ENCODE measurements at places on chromosomes 7 and 10. TPM values are rescaled to one million over a fixed set of nuclear protein-coding genes. Genes with fewer than 3 reads are reported as not detected.
A peak's percentile ranks its signal among the peaks of the same experiment; 100 is the strongest.

The PRSS58 gene
- total RNA-seq = not detected

DNA sequence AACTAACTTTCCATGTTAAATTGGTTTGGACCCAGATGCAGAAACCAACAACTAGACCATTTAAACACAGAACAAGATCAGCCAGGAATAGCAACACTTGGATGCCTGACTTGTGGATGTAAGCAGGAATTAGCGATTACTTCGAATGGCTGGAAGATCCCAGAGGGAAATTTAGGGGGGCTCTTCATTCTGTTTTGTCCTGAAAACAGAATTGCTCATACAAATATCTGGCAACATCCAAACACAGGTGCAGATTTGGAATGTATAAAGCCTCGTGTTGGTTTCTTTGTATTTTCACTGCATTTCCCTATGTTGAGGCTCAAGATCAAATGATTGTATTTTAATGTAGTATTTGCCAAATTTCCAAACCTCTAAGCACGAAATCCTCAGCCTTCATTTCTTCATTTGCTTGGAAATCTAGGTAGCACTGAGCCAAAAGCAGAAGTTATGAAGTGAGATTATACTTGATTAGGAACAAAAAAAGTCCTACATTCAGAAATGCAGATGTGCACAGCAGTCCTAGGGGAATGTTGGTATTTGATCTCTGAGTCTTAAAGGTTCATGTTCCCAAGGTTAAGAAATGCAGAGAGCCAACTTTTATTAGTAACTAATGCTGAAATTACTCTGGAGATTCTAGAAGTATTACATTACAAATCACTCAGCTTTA, 248.7 kb upstream of the TCF7L2 start:
- no peak for DNase-seq

- no peak for DNase-seq
Observed at GRCh38 chr7:1706381-1706720, 36.3 kb downstream of the ELFN1 start.

The ZPBP gene
- not detected for total RNA-seq

GRCh38 chr7:87021285-87021684, 38.2 kb downstream of the ELAPOR2 start:
- no peak for DNase-seq

The ZNF777 gene
- total RNA-seq = 14.8 TPM

The OIT3 gene
- not detected for total RNA-seq

- peak; percentile 60 for DNase-seq
Observed at GRCh38 chr10:46255801-46256747, 30.7 kb upstream of the ANTXRL start.

DNA sequence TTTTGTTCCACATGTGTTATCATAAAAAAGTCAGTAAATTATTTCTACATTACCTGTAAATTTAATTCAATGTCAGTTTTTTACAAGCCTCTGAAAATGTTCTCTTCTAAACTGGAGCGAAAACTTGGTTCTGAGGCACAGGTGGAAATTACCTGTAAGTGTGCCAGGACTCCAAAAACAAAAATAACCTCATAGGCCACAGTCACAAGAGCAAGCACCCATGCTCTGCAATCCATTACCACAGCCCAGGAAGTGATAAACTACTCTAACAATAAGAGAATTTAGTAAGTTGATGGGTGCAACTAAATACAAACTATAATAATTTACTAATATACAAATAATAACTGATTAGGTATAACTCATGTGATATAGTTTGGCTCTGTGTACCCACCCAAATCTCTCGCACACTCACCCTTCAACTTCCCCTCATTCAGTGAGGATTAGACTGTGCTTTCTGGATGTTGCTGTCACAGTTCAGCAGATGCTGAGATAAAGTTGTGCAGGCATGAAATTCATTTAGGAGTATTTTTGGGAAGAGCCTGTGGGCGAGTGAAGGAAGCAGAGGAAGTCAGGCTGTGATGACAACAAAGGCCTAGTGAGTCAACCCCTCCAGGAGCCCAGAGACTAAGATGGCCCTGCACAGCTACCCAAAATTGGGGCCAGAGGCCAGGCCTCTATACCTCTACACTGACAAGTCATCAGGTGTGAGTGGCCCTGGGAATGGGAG, 16.3 kb upstream of the GIMAP6 start:
- no peak for DNase-seq

- no peak for DNase-seq
Observed at GRCh38 chr7:121916211-121916610, 43.2 kb downstream of the PTPRZ1 start.

The ANKRD1 gene
- total RNA-seq = not detected

The MEST gene
- not detected for total RNA-seq

DNA sequence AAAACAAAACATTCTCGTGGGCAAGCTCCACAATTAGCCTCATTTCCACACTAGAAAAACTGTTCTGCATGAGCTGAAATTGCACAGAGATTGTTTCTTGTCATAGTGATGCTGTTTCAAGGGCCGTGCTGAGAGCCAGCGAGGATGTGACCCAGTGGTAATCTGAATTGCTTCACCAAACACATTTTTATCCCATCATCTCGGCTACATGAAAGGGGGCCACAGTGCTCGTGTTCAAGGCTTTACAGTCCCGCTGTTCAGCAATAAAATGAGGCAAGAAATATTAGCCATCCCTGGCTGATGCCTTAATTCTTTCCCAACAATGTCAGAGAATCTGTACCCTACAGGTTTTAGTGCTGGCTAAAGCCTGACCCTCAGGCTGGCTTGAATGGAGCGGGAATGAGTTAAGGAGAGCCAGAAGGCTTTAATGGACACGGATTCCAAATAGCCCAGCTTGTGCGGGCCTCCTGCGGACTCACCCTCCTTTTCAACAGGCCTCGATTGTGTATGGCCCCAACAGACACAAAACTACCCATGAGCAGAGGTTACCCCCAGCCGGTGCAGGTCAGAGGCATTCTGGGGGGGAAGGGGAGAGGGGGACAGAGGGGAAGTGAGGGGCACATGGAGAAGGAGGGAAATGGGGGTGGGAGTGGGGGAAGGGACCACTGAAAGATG, 2.0 kb upstream of the GDF10 start:
- DNase-seq = no peak

GRCh38 chr7:150968056-150968733, 9.9 kb downstream of the KCNH2 start:
- DNase-seq = no peak

DNA sequence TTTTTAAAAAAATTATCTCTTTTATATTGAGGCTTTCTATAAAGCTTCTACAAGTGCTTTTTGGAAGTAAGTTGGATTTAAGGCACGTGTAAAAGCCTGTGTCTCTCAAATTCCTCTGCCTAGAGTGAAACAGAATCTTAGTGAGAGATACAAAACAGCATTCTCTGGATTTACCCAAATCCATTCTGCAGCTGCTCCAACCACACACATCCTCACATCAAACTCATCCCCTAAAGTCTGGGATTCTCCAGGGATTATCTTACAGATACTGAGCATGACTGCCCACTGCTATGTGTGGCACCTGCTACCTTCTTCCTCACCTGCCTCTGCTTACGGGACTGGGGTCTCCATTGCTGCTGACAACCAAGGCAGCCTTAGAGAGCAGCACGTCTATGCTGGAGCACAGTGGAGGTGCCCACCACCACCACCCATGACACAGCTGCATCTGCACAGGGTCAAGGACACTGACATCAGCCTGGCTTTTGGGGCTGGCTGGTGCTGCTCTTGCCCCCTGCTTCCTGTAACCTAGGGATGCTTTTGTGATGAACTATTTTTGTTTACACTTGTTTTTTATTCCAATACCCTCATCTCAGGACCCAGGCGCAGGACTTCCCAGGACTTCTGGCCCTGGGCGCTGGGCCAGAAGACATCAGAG, 139.2 kb upstream of the NAMPT start:
- no peak for DNase-seq

DNA sequence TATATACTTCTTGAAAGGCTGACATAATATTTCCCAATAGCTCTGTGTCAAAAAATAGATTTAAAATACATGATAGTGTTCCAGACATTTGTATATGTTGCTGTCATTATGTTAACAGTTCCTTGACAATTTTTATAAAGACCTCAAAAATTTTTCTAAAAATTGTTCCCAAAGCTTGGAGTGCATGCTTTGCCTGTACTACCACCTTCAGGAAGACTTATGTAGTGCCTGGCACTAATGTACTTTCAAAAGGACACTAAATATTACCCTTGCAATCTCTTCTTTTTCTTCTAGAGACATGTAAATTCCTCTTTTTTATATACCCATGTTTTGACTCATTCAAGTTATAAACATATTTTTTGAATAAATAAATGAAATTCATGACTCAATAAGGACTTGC, 48.0 kb upstream of the SP8 start:
- DNase-seq = no peak

DNA sequence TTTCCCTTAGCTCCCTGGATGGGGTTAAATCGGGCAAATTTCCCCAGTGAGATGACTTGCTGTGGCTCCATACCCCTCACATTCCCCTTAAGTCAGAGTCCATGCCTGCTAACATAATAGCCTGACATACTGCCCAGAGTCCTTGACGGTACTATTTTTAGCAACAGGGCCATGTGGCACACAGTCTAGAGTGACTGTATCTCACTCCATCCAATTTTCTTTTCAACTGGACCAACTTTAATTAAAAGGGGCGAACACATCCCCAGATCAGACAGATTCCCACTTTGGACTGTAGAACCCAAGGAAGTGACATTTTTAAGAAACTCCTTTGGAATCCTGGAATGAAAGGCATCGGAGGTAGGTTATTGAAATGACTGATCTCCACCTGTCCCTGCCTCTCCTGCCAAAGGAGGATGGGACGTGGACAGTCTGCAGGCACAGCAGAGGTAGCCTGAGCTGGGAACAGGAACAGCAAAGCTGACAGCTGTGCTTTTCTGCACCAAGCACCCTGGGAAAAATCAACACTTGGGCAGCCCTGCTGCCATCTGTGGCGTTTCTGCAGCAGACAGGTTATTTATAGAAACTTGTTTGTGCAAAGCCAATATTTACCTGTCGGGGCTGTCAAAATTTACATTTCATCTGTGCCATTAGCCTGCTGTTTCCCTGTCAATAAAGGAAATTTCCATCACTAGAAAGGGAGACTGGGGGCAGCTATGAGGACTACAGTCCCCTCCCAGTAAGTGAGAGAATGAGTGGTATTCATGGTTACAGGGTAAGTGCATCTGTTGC, 221.5 kb upstream of the AOAH start:
- DNase-seq = no peak

- DNase-seq = no peak
Observed at GRCh38 chr7:130639388-130639787, 29.2 kb downstream of the COPG2 start.

DNA sequence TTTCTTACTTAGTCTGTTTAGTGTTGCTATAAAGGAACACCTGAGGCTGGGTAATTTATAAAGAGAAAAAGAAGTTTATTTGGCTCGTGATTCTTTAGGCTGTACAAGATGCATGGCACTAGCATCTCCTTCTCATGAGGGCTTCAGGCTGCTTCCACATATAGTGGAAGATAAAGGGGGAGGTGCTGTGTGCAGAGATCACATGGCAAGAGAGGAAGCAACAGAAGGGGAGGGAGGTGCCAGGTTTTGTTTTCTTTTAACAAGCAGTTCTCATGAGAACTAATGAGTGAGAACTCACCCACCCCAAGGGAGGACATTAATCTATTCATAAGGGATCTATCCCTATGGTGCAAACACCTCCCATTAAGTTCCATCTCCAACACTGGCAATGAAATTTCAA, 17.3 kb downstream of the CYP2E1 start:
- no peak for DNase-seq

- no peak for DNase-seq
Observed at GRCh38 chr7:145143685-145144084, 307.8 kb upstream of the TPK1 start.

- no peak for DNase-seq
Observed at GRCh38 chr10:52353960-52354394, 39.9 kb downstream of the DKK1 start.

The ZNF804B gene
- not detected for total RNA-seq

GRCh38 chr7:46996972-46997371, 584.9 kb downstream of the TNS3 start:
- DNase-seq = no peak
